Upper lobe of left lung (tissue), 6 donors: ENCODE measurements at places on chromosomes 2 and 18. TPM values are rescaled to one million over a fixed set of nuclear protein-coding genes. Genes with fewer than 3 reads are reported as not detected.

DNA sequence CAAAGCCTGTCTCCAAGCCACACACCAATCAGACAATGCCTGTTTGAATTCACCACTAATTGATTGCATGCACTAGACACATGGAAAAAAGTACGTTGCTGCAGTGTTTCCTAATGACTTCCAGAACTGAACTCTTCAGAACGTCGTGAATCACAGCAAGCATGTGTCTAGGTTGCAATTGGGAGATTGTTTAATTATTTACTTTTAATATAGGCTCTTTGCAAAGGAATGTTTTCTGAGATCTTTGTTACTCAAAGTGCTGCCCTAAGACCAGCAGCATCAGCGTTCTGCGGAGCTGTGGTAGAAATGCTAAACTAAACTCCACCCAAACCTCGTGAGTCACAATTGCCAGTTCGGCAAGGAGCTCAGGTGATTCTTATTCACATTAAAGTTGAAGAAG lies 52.7 kb upstream of the CCDC68 start:
- no peak for DNase-seq

DLGAP1 gene
- total RNA-seq, result 3.3 TPM

SPATA3 gene
- total RNA-seq, result not detected

DNA sequence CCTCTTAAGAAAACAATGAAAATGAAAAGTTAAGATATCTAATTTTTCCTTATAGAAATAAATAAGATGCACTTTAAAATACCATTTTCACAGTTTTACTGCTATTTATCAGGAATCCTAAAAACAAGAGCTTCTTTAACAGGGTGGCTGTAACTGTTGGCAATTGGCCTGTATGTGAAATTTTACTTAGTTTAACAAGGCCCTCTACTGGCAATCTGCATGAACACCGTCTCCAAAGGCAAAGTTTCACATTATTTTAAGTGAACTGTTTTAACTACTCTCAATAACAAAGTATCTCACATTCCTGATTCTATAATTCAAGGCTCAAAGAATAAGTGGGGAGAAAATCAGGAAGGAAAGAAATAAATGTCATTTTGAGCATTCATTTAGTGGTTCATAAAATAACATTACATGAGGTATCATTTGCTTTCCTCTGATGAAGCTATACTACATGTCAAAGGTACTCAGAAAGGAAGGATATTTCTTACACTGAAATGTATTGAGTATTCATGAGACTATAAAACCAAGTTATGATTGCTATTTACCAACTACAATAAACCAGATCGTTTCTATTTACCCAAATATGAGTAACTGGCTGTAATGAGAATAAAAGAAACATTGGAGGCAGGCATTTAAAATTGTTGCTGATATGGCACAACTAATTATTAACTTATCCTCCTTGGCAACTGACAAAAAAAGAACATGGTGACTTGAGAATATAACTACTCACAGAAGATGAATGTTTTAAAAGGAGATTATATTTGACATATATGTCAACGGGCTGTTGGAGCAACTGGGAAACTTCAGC lies 7.0 kb downstream of the NCKAP5 start:
- DNase-seq, result no peak

- DNase-seq, result no peak
These were observed 872 bp downstream of the RDH14 start for GRCh38 chr2:18559531-18560030.

KIF1A gene
- total RNA-seq, result not detected

MARCHF4 gene
- 0.06 TPM for total RNA-seq
